CD4-positive, alpha-beta memory T cell (primary cell): ENCODE measurements at places on chromosomes 7 and 10.
A peak's percentile ranks its signal among the peaks of the same experiment; 100 is the strongest.

DNA sequence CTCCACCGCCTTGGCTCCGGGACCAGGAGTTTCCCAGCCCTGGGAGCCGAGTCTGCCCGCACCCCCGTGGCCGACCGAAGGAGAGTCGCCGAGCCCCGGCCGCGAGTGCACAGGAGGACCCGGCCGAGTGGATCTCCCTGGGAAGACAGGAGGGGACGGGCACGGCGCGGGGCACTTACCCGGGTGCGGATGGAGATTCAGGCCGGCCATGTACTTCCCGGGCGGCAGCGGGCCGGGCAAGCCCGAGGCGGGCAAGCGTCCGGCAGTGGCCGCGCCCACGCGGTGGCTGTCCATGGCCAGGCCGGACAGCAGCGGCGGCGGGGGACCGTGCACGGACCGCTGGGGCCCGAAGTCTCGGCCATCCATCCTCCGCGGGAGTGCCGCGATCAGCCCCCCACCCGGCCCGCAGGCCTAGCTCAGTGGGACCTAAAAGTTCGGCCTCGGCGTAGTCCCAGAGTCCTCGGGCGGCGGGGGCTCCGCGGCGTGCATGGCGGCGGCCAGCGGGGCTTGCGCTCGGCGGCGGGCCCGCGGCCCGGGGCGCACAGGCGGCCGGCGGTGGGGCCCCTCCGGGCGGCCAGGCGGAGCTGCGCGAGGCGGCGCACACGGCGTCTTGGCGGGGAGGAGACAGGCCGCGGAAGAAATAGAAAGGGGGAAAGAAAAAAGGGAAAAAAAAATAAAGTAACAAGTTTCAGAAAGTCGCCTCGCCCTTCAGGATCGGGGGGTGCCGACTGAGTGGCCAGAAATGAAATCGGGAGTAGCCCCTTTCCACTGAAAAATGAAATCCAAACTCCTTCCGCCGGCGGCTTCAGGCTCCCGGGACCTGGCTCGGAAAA, 2.5 kb downstream of the TNRC18 start:
- DNase-seq, result no peak

DNA sequence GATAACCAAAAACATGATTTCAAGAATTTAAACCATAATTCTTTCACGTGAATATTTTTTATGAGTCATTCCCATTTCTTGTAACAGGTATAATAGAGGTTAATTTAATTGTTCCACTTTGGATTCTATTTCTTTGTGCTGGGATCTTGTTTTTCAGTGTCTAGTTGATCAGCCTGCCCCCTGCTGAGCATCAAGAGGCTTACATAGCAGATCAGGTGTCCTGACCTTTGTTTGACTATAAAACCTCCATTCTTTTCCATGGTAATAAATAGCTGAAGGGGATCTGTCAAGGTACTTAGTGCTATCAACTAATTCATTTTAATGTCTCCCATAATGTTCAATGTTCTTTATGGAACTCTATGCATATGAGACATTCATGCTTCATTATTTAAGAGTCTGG, 4.9 kb downstream of the COL17A1 start:
- no peak for DNase-seq

- no peak for DNase-seq
Observed at GRCh38 chr10:32318476-32318896, 28.5 kb downstream of the EPC1 start.

- DNase-seq, result no peak
Observed at GRCh38 chr7:45973725-45974532, 52.9 kb upstream of the IGFBP3 start.

DNA sequence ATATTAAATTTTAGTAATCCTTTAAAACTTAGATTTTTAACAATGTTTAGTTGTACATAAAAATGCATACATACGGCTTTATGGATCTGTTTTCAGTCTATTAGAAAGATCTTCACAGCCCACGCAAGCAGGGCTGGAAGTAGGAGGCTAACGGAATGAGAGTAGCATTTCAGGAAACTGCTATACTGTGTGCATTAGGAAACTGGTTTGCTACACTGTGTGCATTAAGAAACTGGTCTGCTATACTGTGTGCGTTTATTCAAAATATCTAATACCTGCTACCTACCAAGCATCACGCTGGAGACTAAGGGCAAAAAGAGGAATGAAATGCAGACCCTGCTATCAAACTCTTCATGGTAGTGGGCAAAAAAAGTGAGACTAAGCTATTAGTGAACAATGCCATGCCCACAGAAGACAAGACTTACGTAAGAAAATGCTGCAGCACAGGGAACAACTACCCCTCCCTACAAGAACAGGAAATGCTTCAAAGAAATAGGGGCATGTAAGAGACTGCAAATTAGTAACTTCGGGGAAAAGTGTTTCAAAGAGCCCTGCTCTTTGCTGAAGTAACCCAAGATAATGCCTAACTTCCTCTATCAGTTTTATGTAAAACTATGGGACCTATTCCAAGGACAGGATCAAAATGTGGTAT, 11.3 kb downstream of the RAB11FIP2 start:
- no peak for DNase-seq

DNA sequence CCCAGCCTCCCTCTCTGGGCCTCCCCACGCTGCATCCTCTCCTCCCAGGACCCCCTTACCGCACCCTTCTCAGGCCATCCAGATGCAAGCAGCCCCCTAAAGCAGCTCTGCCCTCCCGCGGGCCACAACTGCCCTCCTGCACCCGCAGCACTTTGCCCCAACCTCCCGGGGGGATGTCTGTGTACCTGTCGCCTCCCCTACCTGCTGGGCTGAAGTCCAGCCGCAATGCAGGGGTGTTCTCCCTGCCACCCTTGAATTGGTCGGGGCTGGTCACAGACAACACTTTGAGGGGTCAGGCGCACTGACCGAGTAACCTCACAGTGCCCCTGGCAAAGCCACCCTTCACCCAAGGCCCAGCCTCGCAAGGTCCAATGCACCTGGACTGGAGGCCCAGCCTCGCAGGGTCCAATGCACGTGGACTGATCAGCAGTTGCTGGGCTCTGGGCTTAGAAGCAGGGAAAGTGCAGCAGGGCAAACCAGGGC, 8.3 kb upstream of the CALML5 start:
- no peak for DNase-seq

DNA sequence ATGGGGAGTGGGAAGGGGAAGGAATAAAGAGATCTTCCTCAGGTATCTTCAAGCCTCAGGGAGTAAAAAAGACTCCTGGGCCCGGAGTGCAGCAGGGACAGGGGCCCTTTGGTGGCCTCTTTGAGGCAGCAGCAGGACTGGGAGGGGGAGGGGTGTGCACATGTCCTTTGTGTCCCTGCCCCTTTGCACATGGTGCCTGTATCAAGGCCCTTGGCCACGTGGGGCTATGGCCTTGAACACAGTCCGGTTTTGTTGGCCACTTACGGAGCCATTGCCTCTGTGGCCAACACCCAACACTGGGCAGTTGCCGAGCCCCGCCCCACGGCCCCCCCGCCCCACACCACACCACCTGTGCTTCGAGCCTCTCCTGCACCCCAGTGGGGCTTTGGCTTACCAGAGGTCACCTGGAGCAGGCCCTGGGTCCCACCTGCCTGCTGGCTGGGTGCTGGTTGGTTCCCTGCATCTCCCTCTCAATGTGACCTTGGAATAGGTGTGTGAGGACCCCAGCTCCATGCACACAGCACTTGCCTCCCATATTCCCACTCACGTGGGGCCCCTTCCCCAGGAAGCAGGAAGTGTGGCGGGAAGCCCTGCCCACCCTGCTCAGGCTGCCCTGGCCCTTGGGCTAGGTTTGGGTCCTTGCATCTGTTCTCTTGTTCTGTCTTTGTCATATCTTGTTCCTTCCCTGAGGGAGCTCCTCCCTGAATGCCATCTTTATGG, 5.4 kb downstream of the SAP25 start:
- DNase-seq, result no peak

GRCh38 chr7:2978408-2978807, 65.3 kb downstream of the CARD11 start:
- DNase-seq, result peak; percentile 26

- no peak for DNase-seq
Observed at GRCh38 chr7:94620703-94621118, 35.2 kb downstream of the SGCE start.

DNA sequence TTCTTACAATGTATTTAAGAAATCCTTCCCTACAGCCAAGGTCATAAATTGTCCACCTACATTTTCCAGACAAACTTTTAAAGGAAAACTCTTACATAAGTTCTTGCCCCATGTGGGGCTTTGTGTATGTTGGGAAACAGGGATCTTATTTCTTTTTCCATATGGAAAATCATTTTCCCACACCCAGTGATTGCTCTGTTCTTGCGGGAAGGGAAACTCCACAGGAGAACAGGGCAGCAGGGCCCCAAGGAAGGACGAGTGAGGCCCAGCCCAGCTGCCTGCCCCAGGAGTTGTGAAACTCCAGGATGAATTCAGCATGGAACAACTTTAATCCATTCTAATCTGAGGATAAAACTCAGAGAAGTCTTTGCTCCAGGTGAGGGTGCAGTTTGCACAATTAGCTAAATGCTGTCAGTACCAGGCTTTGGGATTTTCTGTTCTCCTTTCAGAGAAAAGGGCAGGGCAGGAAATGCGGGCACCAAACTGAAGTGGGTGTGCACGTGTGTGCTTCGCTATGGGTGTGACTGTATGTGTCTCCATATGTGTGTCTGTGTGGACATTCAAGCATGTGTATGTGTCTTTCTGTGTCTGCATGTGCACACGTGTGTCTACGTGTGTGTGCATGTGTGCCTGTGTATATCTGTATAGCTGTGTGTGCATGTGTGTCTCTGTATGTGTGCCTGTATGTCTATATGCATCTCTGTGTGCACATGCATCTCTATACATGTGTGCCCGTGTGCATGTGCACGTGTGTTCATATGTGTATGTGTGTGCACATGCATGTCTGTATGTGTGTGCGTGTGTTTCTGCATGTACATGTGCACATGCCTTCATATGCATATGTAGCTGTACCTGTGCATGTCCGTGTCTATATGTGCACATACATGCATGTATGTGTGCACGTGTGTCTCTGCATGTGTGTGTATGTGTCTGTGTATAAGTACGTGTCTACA, 102.0 kb upstream of the FAM20C start:
- DNase-seq, result no peak

- DNase-seq, result no peak
Observed at GRCh38 chr10:28986856-28987255, 302.0 kb upstream of the LYZL1 start.

- DNase-seq, result peak; percentile 55
Observed at GRCh38 chr10:103859161-103860086, 4.0 kb upstream of the SH3PXD2A start.

GRCh38 chr7:39260279-39260844, 282.7 kb downstream of the POU6F2 start:
- DNase-seq, result no peak

DNA sequence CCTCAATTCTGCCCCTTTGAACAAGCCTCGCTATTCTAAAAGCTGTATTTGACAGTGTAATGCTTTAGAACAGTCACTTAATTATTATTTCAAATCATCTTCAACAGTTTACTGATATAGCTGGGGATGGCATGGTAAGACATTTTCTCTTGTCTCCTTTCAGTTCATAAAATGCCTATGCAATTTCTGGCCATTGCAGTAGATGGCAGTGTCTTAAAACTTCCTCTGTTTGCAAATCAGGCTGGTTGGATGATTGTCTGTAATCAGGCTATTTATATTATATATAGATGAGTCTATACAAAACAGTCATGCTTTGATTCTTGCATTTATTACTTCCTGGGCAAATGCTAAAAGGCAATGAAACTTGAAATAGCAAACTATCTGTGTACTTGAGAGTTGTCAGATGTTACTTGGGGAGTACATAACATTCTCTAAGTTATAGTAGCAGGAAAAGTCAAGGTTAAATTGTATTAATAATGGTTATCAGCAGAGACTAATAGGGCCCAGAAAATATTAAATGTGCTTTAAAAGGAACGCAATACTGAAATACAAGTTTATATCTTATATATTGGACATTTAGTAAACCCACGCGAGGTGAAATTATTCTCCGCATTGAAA, 55.5 kb upstream of the LHFPL3 start:
- DNase-seq, result no peak

DNA sequence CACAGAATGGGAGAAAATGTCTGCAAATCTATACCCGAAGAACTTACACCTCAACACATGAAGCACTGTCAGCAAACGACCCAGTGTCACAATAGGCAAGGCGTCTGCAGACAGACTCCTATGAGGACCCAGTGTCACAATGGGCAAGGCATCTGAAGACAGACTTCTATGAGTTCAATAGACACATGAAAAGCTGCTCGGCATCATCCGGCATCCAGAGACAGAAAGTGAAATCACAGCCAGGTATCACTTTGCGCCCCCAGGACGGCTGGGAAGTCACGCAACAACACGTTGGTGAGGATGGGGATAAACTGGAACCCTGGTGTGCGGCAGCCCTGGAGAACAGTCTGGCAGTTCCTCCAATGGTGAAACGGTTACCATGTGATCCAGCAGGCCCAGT, 273.2 kb downstream of the ELFN1 start:
- no peak for DNase-seq

GRCh38 chr10:127444155-127444554, 105.0 kb upstream of the NPS start:
- DNase-seq, result no peak

GRCh38 chr7:121744877-121745276, 128.1 kb upstream of the PTPRZ1 start:
- DNase-seq, result no peak

DNA sequence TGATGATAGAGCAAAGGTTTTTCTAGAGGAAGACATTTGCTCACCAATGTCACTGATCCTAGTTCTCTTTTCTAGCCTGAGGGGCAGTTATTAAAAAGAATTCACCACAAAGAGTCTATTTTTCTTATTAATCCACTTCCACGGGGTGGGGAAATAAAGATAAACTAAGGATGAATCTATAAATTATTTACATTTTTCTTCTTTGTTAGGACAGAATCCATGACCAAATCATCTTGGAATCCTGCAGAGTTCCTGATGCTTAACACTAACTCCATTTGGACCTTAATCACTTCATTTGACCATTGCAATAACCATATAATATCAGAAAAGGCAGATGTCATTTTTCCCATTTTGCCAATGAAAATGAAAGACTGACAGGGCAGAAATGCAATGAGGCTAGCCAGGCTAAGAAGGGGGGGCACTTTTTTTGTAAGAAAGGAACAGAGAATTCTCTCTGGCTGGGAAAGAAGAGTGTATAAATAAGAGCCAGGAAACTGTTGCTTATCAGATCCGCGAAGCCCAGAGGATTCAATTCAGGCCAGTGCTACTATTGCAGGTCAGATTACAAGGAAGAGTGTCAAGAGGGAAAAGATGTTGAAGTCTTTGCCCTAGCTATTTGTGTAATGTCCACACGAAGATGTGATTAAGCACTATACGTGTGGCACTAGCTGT, 433.2 kb downstream of the TNS3 start:
- no peak for DNase-seq

DNA sequence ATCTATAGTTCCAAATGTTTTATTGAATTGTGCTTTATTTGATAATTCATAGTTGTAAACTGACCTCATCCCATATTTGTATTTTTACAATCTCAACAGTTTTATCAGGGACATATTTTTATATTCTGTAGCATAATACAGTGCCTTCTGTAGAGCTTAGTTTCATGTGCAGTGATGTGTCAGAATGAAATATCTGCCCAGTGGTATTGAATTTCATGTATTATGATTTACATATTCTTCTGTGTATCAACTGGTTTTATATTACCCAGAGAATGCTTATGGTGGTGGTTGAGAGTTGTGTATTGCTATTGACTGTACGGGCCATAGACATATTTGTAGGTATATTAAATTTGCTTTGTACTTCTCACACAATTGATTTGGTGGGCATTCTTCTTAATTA, 89.9 kb downstream of the KAT6B start:
- DNase-seq, result no peak
